ENCODE measurements at places on chromosomes 12 and 14.
A peak's percentile ranks its signal among the peaks of the same experiment; 100 is the strongest.

DNA sequence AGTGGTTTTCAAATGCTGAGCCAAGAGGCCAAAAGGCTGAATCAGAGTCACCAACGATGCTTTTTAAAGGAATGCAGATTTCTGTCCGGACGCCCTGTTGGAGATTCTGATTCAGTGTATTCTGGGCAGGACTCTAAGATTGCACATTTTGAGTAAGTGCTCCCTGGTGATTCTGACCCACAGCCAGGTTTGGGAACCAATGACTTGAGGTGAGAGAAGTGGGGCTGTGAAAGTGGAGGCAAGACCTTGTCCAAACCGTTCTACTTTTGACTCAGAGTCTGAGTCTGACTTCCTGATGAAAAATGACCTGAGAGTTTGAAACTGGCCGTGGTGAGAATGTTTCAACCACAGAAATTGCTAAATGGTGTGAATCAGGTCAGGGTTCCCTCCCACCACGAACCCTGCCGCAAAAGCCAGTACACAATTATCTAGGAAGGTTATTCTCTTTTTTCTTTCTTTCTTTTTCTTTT, 90.2 kb downstream of the NTN4 start:
- peak; percentile 82 for DNase-seq

- DNase-seq: no peak
Observed at GRCh38 chr12:10701131-10701681, 21.9 kb downstream of the YBX3 start.

- no peak for DNase-seq
Observed at GRCh38 chr12:119431151-119431550, 96.6 kb downstream of the CCDC60 start.

GRCh38 chr14:73311708-73312030, 74.4 kb downstream of the PAPLN start:
- no peak for DNase-seq

DNA sequence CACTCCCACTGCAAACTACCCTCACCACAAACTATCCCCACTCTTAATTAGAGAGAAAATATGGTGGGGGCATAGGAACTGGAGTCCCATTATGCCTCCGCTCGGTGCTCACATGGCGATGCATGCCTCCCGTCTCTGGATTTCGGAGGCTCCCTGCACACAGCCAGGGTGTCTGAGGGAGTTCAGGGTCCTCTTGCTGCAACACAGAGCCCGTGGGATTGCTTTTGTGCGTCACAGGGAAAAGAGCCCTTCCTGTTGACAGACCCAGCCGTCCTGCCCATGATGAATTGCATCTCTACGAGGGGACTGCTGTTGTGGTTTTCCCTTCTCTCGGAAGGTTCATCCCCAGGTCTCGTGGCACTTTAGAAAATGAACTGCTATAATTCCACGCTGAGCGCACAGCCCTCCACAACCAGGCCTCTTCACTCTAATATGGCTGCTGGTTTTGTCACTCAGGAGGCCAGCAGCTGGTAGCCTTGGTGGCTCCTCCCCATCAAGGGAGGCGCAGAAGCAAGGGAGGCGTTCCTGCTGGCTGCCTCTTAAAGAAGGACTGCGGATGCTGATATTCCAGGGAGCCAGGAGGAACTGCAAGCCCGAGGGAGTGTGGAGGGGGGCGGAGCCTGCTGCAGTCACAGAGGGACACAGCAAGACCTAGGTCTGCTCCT, 158.0 kb downstream of the KCNA5 start:
- DNase-seq: no peak

DNA sequence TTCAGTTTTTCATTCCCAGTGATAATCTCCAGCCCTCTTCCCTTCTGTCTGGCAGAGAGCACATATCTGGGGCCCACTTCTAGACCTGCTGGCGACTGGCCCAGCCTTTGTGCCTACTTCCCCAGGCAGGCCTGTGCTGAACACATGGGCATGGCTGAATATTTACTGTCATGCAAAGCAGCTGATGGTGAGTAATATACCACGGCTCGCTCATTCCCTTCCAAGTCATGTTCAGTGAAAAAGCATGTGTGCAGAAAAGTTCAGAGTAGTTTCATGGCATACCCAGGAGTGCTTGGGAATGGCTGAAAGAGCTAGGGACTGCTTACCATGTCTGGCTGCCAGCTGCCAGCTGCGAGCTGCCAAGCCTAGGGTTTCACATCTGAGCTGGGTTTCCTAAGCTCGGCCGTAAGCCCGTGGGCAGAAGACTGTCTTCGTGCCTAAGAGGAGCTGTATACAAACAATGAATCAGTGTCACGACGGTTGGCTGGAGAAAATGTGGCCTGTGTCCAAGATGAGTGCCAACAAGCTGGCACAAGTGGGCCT, 179.9 kb upstream of the PELI2 start:
- no peak for DNase-seq

DNA sequence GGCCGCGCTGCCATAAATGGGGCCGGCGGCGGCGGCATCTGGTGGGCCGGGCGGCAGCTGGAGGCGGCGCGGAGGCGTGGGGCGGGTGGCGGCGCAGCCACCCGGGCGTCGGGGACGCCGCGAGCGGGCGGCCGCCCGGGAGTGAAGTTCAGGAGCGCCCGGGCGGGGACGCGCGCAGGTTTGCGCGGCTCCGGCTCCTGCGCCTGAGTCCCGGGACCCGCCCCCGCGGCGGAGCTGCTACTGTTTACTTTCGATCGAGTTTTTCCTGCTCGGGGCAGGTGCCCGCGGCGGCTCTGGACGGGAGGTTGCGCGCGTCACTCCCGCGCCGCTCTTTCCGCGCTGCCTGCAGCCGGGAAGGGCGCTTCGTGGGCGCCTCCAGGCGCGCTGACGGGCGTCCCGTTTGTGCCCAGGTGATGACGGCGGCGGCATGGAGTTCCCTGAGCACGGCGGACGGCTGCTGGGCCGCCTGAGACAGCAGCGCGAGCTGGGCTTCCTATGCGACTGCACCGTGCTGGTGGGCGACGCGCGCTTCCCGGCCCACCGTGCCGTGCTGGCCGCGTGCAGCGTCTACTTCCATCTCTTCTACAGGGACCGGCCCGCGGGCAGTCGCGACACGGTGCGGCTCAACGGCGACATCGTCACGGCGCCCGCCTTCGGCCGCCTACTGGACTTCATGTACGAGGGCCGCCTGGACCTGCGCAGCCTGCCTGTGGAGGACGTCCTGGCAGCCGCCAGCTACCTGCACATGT, at the start of gene ZBTB42:
Gene ZBTB42, plus strand, starts transcription at position 331 of the 749 bp plus-strand sequence. Its CDS starts 97 bp downstream, at position 428.
- peak; percentile 18 for DNase-seq

DNA sequence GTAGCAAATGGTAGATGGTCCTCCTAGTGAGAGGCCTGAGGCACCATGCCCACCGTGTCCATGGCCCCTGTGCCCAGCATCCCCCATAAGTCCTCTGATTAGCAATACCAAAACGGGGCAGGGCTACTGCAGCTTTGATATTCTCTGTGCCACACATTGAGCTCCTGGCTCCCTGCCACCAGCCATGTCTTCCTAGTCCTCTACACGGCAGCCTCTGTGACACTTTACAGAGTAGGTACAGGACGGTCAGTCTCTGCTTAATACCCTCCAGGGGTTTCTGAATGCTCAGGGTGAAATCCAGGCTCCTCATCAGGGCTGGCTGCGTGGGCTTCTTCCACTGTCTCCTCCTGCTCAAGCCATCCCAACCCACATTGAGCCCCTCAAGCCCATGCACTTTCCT, 8.0 kb downstream of the RBM19 start:
- no peak for DNase-seq
